DMS 273 treated with DMSO at 0.1 percent for 48 hours (cell line): ENCODE measurements at places on chromosomes 2 and 18.

DNA sequence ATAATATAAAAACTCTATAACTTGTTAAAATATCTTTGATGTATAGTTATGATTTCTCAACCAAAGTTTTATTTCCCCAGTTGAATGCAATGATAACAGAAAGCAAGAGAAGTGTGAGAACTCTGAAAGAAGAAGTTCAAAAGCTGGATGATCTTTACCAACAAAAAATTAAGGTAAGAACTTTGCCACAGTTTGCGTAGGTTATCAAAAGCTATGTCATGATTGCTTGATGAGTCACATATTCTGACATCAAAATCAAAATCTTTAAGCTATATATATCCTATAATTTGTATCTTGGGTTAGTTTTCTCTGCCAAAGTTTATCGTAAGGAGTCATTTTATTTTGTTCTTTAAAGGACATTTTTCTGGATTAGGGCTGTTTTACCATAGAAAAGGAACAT, 35.0 kb downstream of the NDC80 start:
- DNase-seq, result no peak

- no peak for DNase-seq
Measured at GRCh38 chr2:23419171-23420090, 34.5 kb downstream of the KLHL29 start.

DNA sequence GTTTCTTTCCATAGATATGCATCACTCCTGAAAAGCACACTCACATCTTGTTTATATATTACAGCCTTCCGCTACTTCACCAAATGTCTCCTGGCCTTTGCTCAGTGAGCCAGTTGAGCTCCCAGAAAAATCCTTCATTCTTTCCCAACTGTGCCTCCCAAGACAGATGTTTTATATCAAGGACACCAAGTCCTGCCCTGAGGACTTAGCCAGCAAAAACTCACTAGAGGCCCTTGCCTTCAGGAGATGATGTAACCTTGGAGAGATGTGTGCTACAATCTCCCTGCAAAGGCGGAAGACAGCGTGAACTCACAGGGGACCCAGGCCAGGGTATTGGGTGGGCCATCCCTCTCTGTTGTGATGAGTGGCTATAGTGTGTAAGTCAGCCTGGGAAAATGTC, 86.1 kb upstream of the CTAGE1 start:
- DNase-seq, result no peak

DNA sequence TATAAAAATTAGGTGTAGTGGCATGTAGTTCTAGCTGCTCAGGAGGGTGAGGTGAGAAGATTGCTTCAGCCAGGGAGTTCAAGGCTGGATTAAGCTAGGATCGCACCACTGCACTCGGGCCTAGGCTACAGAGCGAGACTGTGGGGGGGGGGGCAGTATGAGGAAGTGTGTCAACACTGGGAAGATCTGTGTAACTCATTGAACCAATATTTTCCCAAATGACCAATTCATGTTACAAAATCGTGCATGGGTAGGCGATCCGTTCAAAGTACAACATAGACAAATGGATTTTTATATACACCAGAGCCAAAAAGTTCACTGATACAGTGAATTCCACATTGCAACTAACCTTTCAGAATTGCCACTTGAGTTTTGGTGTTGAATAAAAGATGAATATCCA, 8.1 kb downstream of the SMAD4 start:
- DNase-seq, result no peak

DNA sequence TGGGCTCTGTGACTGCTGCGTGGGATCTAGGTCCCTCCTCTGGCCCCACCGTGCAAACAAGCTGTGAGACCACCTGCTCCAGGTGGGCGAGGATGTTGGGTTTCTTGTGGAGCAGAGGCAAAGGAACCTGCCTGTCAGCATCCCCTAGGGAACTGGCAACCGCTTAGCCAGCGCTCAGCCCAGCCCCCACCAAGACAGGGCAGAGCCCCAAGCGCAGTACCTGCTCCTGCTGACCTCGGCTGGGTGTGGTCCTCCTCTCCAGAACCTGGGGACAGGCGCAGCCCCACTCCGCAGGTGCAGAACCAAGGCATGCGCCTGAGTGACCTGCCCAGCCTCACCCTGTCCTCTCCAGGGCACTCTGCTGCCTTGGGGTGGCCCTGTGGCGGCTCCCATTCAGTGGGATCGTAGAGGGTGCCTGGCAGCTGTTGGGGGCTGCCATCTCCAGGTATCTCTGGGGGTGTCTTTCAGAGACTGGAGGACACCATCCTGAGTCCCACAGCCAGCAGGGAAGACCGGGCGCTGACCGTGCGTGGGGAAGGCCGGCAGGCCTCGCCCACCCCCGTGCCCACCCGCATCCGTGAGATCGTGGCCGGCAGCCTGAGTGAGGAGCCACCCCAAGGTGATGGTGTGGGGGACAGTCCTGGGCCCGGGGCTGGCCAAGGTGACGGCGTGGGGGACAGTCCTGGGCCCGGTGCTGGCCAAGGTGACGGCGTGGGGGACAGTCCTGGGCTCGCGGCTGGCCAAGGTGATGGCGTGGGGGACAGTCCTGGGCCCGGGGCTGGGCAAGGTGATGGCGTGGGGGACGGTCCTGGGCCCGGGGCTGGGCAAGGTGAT, 12.3 kb downstream of the CROCC2 start:
- no peak for DNase-seq
